ENCODE measurements at places on chromosomes 2 and 18.

DNA sequence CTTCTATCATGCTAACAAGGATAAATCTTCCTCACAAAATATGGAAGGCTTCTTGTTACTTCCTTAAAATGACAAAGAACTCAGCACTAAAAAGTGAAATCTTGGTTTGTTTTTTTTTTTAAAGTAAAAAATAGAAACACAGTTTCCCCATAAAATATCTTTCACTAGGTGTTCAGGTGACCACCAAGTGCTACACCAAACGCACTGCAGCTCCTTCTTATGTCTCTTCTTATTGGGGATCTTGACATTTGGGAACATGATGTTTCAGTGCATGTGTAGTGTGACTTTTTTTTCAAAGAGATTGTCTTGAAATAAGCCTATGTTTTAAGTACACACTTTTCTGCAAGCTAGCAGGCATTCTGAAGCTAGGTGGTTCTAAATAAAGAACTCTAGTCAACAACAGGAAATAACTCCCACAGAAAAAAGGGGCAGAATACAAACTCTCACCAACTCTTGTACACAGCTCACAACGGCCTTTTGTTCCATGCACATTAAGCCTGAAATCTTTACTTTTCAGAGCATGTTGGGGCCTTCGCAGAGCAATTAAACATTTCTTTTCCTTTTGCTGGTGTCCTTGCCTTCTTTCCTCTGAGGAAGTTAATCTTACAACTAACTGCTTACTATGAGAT lies 13.2 kb upstream of the SERTAD2 start:
- DNase-seq = no peak

GRCh38 chr18:35730691-35731370 lies 149.3 kb downstream of the GALNT1 start:
- DNase-seq = no peak

- no peak for DNase-seq
These were observed 343.2 kb upstream of the TNP1 start for GRCh38 chr2:217203086-217203485.

GRCh38 chr18:49639643-49640391 lies 78.0 kb downstream of the LIPG start:
- no peak for DNase-seq

DNA sequence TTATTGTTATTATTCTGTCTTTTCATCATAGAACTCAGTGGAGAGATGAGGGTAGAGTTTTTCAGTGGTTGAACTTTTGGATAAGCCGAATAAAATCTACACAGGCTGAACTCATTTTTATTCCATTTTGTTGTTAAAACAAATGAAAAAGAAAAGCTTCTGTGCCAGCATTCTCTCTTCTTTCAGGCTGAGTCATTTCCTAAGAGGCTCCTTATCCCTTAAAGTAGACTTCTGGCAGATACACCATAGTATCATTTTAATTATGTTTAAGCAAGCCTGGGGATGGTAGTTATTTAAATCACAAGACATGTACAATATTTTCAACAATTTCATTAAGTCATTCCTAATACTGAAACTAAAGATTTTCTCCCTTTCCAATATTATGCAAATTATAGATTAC lies 1364.0 kb upstream of the NRXN1 start:
- DNase-seq = peak; percentile 67

- DNase-seq = no peak
These were observed 27.8 kb downstream of the SPIRE1 start for GRCh38 chr18:12630136-12630535.
